ENCODE measurements at places on chromosomes 12 and 14.

DNA sequence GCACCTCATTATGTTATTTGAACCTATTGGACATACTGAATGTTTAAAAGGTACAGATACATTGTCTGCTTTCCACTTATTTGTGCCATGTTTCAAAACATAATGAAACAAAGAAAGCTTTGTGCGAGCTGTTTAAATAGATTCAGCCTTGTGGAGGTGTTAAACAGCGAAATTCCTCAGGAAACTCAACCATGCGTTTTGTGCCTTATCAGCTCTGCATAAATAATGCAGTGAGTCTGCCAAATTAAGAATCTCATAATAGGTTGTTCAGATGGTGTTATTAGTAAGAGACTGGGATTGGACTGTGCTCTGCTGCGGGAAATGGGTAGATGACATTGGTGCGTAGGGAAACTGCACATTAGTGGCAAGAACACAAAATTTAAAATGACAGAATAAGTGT, 163.7 kb upstream of the CLEC14A start:
- DNase-seq, result no peak

GRCh38 chr14:28142400-28143015, 624.1 kb upstream of the FOXG1 start:
- no peak for DNase-seq

- no peak for DNase-seq
These were observed 21.2 kb upstream of the SLC38A4 start for GRCh38 chr12:46847001-46847400.

DNA sequence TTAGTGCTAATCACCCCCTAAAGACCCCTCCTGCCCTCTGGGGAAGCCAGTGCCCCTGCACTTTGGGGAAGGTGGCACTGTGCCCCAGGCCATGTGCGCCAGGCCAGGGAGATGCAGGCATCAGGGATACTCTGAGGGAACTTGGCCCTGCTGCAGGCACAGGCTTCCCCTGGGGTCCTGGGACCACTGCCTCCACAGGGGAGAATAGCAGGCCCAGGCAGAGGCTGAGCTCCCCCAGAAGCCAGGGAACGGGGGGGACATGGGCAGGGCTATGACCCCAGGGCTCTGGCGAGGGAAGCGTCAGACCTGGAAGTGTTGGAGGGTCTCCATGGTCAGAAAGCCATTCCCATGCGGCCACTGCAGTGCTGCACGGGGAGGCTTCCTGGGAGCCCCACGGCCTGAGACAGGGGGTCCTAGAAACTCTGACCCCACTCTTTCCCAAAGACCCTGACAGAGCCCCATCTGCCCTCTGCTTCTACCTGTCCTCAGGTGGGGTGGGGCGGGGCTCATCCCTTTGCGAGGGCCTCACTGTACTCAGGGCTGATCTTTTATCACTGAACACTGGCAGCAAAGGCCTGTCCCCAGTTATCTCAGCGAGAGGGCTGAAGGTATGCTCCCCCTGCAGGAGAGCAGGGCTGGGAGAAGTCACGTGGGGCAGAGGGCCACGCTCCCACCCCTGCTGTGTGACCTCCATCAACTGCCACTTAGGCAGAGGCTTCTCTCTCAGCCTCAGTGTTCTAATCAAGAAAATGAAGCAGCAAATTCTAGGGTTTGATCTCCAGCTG, 160.0 kb downstream of the CALM1 start:
- DNase-seq, result no peak

DNA sequence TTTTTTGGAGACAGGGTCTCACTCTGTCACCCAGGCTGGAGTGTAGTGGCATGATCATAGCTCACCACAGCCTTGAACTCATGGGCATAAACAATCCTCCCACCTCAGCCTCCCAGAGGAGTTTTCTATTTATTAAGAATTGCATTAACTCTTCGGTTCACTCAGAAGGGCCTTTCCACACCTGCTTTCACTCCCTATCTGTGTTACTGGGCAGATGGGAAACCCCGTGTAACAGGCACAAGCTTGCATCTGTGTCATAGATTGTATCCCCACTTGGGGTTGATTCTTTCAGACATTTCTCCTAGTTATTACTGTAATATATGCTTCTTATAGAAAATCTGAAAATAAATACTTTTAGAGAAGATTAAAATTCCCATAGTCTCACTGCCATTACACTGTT, 38.7 kb downstream of the STX2 start:
- DNase-seq, result no peak

- no peak for DNase-seq
These were observed at the start of gene TNFAIP2 for GRCh38 chr14:103122947-103123633. Gene TNFAIP2, plus strand, starts transcription at chr14:103123461. Its CDS starts 2,997 bp downstream, at chr14:103126458.

DNA sequence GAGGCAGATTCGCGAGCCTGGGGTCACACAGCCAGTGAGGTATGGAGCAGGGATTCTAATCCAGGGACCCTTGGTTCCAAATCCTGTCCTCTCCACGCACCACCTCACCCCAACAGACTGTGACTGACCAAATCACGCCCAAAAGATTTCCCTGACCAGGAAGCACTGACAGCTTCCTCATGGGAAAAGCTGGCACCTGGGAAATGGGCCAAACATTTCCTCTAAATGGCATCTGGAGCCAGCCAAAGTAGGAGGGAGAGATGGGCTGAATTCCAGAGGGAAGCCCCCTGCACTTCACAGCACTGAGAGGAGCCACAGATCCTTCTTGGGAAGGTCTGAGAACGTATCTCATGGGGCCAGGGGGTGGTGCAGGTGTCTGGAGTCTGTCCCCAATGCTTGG, 28.8 kb downstream of the CCDC92 start:
- no peak for DNase-seq

- DNase-seq, result peak; percentile 80
These were observed 30.2 kb upstream of the ANKRD9 start for GRCh38 chr14:102539544-102540314.

DNA sequence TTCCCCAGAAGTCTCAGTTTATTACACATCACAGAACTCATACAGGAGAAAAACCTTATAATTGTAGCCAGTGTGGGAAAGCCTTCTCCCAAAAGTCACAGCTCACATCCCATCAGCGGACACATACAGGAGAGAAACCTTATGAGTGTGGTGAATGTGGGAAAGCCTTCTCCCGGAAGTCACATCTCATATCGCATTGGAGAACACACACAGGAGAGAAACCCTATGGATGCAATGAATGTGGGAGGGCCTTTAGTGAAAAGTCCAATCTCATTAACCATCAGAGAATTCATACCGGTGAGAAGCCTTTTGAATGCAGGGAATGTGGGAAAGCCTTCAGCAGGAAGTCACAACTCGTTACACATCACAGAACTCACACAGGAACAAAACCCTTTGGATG, 20.1 kb downstream of the ZNF84 start:
- no peak for DNase-seq

GRCh38 chr14:77139540-77140358, 1.8 kb downstream of the ZDHHC22 start:
- DNase-seq, result peak; percentile 46

- no peak for DNase-seq
These were observed 62.8 kb downstream of the RNFT2 start for GRCh38 chr12:116800918-116801317.

- no peak for DNase-seq
These were observed 520.3 kb downstream of the DIO2 start for GRCh38 chr14:79690960-79691359.

DNA sequence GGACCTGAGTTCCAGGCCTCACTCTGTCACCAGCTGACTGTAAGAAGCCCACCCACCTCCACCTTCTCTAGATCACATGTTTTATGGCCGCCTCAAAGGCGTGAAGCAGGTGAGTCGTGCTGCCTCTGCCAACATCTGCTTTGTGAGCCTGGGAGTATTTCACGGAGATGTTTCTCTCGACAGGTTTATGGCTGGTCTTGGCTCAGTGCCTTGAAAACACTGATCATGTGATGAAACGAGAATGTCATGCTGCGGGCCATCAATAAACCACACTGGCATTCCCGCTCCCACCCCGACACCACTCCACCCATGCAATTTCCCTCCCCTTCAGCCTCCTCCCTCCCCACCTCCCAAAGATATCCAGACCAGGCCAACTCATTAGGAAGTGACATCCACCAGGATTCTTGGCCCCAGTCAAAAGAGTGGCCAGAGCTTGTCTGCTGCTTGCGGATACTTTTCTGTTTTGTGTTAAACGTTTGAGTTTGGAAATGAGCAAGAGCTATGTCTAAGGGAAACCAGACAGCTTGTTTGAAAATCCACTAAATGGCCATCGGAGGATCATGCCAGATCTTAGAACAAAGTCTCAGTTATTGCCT, 53.8 kb upstream of the NTF3 start:
- no peak for DNase-seq

GRCh38 chr12:127263621-127264020, 1003.3 kb upstream of the TMEM132C start:
- DNase-seq, result peak; percentile 64

DNA sequence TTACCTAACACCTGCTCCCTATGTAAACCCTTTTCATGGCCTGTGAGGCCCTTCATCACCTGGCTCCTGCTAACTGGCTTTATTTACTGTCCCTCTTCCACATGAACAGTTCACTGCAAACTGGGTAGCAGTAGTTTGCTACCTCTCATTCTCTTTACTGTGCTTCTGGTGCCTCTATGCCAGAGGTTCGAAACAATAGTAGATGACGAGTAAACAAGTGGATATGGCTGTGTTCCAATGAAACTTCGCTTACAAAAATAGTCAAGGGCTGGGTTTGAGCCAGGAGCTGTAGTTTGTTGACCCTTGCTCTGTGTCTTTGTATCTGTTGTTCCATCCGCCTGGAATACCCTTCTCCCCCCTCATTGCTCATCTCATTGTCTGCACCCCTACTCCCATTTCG, 233.6 kb upstream of the RMST start:
- DNase-seq, result no peak

DNA sequence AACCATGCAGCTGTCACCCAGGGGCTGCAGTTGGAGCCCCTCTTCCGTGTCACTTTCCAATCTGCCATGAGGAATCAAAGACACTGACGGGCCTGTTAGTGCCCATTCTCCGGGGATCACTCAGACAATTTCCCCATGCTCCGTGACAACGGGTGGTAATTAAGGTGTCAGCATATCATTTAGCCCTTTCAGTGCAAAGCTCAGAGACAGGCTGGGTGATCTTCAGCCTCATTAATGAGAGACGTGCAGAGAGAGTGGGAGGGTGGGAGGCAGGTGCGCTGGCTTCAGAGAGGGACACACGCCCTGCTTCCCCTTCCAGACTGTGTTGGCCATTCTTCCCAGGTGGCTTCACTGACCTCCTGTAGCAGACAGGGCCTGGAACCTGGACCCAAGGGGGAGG, 58.7 kb downstream of the MVK start:
- no peak for DNase-seq

Data from fibroblast of skin of back (primary cell).